ENCODE measurements at places on chromosomes 5 and 9.

- DNase-seq = no peak
Observed at GRCh38 chr5:78638423-78638822, 10.1 kb downstream of the LHFPL2 start.

DNA sequence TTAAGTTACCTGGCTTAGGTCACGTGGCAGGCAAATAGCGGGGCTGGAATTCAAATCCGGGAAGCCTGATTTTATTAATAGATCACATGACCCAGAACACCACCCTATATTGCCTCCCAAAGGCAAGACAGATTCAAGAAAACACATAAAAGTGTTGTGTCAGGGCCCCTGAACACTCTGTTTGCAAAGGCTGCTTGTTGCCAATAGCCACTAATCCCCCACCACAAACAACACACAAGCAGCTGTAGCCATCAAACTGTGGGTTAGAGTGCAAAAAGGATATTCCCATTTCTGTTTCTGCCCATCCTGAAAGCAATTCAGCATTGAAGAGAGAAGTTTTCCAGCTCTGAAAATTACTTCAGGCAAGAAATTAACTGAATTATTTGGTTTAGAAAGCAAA lies 358.9 kb upstream of the RFX3 start:
- no peak for DNase-seq

DNA sequence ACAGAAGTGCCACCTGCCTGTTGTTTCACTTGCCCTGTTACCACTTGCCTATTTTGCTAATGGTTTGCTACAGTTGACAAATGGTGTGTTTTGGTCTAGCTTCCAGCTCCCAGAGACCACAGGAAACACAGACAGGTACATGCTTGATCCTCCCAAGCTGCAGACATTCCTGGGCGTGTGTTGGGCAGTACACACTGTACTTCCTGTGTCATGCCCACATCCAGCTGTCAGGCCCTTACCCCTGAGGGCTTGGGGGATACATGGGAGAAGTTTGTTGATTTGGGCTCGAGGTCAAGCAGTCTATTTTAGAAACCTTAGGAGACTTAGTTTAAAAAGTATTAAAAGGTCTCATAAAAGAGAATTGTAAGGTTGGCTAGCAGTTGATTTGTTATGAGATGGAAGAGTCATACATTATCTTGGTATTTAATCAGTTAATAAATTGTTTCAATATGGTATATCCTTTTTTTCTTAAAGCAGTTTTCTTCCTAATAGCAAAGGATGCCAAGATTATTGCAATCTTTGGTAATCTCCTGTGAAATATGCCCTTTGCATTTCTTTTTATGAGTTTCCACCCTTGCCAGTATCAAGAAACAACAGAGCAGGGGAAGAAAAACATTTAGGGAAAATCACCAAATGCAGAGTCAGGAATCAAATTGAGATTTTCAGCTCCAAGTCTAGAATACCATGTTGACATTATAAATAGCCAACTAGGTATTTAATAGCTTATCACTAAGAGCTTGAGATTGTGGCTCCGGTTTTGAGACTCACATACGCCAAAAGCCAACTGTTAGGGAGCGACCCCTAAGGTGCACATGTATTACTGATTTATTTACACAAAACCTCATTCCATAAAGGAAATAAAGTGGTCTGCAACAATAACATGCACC lies 52.3 kb upstream of the CD180 start:
- no peak for DNase-seq

DNA sequence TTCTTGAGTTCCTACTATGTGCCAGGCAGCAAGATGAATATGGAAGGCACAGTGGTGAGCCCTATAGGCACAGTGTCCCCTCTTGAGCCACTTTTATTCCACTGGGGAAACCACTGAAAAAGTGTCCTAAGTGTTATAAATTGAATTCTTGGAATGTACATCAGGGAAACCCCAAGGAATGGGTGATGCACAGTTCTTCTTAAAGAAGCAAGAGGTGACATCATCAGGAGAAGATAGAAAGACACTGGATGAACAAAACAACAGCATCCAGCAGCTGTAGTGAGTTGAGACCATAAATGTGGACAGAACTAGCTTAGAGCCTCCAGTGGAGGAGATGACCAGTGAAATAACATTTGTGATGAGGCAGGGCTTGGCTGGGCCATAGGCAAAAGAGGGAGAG lies 199.2 kb upstream of the ANKRD55 start:
- no peak for DNase-seq

GRCh38 chr9:137656416-137656815 lies 37.6 kb downstream of the EHMT1 start:
- DNase-seq = no peak

GRCh38 chr5:34491251-34491620 lies 164.9 kb upstream of the RAI14 start:
- no peak for DNase-seq

DNA sequence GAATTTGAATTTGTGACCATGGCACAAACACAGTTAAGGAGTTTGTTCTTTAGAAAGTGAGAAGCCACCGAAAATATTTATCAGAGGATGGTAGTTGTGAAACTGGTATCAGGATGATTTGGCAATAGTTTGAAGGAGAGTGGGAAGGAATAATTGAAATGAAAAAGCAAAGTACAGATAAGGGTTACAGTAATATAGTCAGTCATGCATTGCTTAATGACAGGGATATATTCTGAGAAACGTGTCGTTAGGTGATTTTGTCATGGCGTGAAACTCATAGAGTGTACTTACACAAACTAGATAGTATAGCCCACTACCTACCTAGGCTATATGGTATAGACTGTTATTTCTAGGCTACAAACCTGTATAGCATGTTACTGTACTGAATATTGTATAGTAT lies 84.2 kb downstream of the GPBP1 start:
- no peak for DNase-seq

GRCh38 chr9:109969573-109970237 lies 189.7 kb downstream of the PALM2AKAP2 start:
- no peak for DNase-seq

- no peak for DNase-seq
Observed at GRCh38 chr5:158798140-158798539, 301.6 kb downstream of the EBF1 start.

- DNase-seq = no peak
Observed at GRCh38 chr5:100479079-100479688, 56.0 kb upstream of the FAM174A start.

GRCh38 chr9:88418025-88418424 lies 29.8 kb downstream of the SPIN1 start:
- DNase-seq = no peak

GRCh38 chr5:158943057-158943456 lies 156.7 kb downstream of the EBF1 start:
- no peak for DNase-seq

DNA sequence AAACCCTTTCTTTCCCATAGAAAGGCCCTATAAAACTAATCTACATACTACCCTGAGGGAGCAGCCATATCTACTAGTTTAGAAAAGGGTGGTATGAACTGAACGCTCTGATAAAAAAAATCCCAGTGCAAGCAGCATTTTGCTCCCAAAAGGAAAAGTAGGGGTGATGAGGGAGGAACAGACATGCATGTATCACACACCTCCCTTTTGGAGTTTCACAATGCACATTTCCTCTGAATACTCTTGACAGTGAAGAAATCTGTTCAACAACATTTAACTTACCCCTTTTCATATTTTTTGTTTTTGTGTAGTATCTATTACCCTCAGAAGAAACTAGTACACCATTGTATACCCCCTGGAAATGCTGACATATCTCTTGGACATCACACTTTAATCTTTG lies 411.4 kb downstream of the MAT2B start:
- no peak for DNase-seq

GRCh38 chr5:168356171-168356570 lies 64.7 kb downstream of the WWC1 start:
- no peak for DNase-seq

DNA sequence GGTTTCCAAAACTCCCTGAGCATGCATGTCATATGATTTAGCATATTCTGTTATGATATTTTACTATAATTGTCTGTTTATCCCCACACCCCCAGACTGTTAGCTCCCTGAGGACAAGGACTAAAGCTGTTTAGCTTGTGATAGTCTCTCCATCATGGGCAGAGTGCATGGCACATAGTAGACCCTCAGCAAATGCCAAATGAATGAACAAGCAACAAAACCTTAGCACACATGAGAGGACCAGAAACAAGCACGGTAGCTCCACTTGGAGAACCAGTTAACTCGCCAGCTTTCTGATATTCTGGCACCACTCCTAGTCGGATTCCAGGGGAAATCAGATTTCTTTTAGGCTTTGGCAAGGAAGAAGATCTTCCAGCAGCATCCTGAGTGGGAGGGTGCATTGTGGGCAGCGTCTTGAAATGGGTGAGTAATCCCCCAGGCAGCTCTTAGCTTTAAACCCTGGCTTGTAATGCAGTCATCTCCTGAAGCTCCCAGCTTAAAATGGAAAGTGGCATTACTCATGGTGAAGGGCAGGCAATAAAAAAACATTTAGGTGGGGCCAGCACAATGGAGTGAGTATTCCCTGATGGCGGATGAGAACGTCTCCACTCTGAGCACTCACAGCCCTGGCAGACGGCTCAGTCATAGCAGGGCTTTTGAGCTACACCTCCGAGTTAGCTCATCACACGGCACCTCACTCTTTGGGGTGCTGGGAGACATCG lies 41.1 kb downstream of the FGF1 start:
- DNase-seq = no peak

DNA sequence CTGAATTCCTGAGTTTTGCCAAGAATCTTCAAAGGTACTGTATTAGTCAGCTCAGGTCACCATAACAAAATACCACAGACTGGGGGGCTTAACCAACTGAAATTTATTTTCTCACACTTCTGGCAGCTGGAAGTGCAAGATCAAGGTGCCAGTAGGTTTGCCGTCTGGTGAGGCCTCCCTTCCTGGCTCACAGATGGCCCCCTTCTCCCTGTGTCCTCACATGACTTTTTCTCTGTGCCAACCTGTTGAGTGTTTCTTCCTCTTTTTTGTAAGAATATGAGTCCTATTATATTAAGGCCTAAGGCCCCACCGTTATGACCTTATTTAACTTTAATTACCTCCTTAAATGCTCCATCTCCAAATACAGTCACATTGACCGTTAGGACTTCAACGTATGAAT lies 156.1 kb upstream of the KIF2A start:
- DNase-seq = no peak

GRCh38 chr5:174514325-174514724 lies 210.1 kb upstream of the MSX2 start:
- DNase-seq = no peak

- no peak for DNase-seq
Observed at GRCh38 chr5:35230038-35230611, at the start of gene PRLR. TSS of gene PRLR (minus strand) at chr5:35230487. CDS start at chr5:35089620, 140,867 bp downstream.

GRCh38 chr9:76181020-76181641 lies 213.1 kb downstream of the RFK start:
- DNase-seq = no peak

DNA sequence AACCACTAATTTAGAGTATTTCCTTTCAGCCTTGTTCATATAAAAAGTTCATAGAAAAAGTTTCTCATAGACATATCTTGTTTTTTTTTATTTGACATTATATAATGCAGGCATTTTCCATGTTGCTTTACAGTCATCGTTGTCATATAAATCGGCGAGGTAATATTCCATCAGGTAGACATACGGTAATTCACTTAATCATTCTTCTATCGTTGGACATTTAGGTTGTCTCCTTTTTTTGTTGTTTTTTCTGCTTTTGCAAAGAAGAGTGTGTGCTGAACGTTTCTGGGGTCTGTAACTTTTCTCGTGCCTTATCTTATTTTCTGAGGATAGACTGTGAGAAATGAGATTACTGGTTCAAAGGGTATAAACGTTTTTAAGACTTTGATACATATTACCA lies 283.6 kb downstream of the ARHGAP26 start:
- DNase-seq = no peak

DNA sequence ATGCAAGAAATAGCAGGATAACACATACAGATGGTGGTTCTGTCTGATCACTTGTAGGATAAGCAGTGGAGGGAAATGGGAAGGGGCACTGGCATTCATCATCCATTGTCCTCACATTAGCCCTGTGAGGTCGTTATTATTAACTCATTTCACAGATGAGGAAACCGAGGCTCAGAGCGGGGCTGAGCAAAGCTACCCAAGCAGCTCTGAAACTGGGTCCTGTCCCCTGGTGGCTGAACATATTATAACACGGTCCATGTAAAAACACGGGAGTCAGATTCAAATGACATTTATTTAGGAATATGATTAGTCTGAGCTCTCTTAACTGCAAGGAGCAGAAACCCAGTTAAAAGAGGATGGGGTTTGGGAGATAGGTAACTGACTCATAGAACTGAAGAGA lies 43.1 kb downstream of the HRH2 start:
- DNase-seq = no peak

DNA sequence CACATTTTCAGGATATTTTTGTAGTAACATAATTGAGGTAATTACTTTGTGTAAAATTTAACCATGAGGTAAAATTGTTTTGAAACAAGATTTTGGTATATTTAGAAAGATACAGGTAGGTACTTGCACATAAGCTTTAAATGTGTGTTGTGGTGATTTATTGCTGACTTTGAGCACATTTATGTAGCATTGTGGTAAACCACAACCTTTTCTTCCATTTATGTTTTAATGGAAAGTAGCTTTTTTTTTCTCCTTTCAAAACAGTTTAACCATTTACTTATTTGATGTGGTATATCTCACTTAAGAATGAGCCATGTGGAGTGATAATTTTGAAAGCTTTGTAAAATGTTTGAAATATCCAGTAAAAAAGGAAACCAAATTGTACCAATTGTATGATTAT lies 35.6 kb downstream of the FCHO2 start:
- no peak for DNase-seq

DNA sequence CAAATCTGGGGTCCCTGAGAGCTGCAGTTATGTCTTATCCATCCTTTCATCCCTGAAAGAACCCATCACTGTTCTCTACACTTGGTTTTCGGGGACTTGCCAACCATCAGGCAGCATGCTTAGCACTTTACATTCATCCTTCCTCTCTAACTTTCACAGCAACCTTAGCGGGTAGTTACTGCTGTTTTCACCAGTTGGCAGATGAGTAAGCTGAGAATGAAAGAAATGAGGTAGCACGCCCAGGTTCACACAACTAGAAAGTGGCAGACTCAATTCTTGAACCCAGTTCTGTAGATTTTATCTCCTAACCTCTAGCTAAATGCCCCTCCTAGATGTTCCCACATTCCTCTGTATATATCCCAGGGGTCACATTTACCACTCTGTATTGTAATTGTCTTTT lies 342.0 kb upstream of the WWC1 start:
- no peak for DNase-seq

Data from stimulated activated naive CD4-positive, alpha-beta T cell (primary cell).